Daoy (cell line): ENCODE measurements at places on chromosomes 3 and 15. TPM values are rescaled to one million over a fixed set of nuclear protein-coding genes. Genes with fewer than 3 reads are reported as not detected.
A peak's percentile ranks its signal among the peaks of the same experiment; 100 is the strongest.

P2RY14 gene
- not detected in 2 replicates for total RNA-seq

DNA sequence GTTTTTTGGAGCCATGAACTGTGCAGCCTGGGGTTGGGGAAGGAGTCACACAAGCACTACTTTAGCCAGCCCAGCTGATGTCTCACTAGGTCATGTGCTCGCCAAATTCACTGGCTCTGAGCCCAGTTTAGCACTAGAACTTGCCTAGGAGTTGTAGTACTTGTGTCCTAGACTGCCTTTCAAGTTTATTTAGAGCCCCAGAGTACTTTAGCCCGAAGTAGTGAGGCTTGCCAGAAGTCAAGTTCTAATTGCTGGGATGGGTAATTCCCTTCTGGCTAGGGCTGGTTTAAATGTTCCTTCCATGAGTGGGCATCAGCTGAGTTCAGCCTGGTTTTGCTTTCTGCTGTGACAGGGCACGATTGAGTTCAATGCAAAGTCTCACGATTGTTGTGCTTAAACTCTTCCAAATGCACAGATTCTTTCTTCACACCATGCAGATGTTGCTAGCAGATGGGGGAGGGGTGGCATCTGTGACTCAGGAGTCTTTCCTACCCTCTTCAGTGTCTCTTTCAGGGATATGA lies 228.2 kb upstream of the ZPLD1 start:
- peak; percentile 25 for DNase-seq

GRCh38 chr15:94606286-94606685 lies 374.9 kb downstream of the MCTP2 start:
- DNase-seq = no peak

DNA sequence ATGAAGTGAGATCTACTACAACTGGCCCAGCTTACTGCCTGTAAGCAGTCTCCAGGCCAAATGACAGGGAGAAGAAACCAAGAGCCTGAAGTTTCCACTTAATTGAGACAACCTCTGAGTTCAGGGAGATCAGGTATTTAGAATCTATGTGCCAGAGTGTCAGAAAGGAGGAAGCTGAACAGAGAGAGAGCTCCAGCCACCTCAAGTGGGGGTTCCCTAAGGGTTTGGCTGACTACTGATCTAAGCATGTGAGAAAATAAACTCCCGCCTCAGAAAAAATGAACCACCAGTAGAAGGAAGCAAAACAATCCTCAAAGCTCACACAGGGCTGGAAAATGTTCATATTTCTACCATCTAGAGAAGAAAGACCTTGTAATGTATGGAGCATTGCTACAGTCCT lies 25.0 kb downstream of the ADAM10 start:
- DNase-seq = peak; percentile 9

- peak; percentile 37 for DNase-seq
Measured at GRCh38 chr15:33675246-33675645, 293.1 kb upstream of the CHRM5 start.
